ENCODE measurements at places on chromosomes 2 and 18. TPM values are rescaled to one million over a fixed set of nuclear protein-coding genes. Genes with fewer than 3 reads are reported as not detected.

DGKD gene
- 26.4 TPM for total RNA-seq

L3MBTL4 gene
- total RNA-seq = 6.7 TPM

RAX gene
- not detected for total RNA-seq

PRKCE gene
- total RNA-seq = 29.7 TPM

MYOM1 gene
- total RNA-seq = 41.9 TPM

CD8B gene
- not detected for total RNA-seq

FABP1 gene
- total RNA-seq = not detected

MERTK gene
- 17.6 TPM for total RNA-seq

KCNG2 gene
- 0.21 TPM for total RNA-seq

ADAM23 gene
- total RNA-seq = 7.4 TPM

ELOA2 gene
- total RNA-seq = not detected

BOLA3 gene
- 20.2 TPM for total RNA-seq

ARHGAP15 gene
- total RNA-seq = 107 TPM

STEAP3 gene
- 1.1 TPM for total RNA-seq

PLGLB2 gene
- total RNA-seq = 3.9 TPM

GPAT2 gene
- total RNA-seq = 1.8 TPM

SCN9A gene
- total RNA-seq = 32.9 TPM

FIGN gene
- total RNA-seq = 6.9 TPM

PDCL3 gene
- total RNA-seq = 9.9 TPM

ADNP2 gene
- 23.7 TPM for total RNA-seq

TGFA gene
- total RNA-seq = 4.1 TPM

ST8SIA3 gene
- total RNA-seq = 0.69 TPM

TTC32 gene
- 19.0 TPM for total RNA-seq

CAPN14 gene
- 0.42 TPM for total RNA-seq

COLEC11 gene
- total RNA-seq = 2.9 TPM

FEZ2 gene
- total RNA-seq = 69.6 TPM

UPP2 gene
- total RNA-seq = 0.16 TPM

AP1S3 gene
- total RNA-seq = 10.0 TPM

GAL3ST2 gene
- total RNA-seq = not detected

KCNJ3 gene
- 2.3 TPM for total RNA-seq

LTBP1 gene
- 175 TPM for total RNA-seq

ALKAL2 gene
- 6.7 TPM for total RNA-seq

RGPD3 gene
- 1.6 TPM for total RNA-seq

LBX2 gene
- total RNA-seq = 0.95 TPM

PRSS56 gene
- total RNA-seq = not detected

ITPRID2 gene
- 166 TPM for total RNA-seq

SLC4A5 gene
- 3.8 TPM for total RNA-seq

FAM124B gene
- total RNA-seq = 13.1 TPM

ANO7 gene
- 0.58 TPM for total RNA-seq

IL36G gene
- not detected for total RNA-seq

DPYSL5 gene
- total RNA-seq = 1.2 TPM

PLEK gene
- 12.4 TPM for total RNA-seq

SLC14A1 gene
- 102 TPM for total RNA-seq

SERPINB10 gene
- total RNA-seq = 0.21 TPM

CNPPD1 gene
- total RNA-seq = 23.0 TPM

NPPC gene
- 1.4 TPM for total RNA-seq

IL36RN gene
- total RNA-seq = 0.26 TPM

WDR12 gene
- 28.4 TPM for total RNA-seq

IGFBP5 gene
- 159 TPM for total RNA-seq

LOXHD1 gene
- 1.2 TPM for total RNA-seq

NT5C1B gene
- total RNA-seq = not detected

PROKR1 gene
- total RNA-seq = 0.69 TPM

NCKAP5 gene
- 14.4 TPM for total RNA-seq
